Activated CD4-positive, alpha-beta T cell treated with anti-CD3 and anti-CD28 coated beads for 36 hours (primary cell): ENCODE measurements at places on chromosomes 16 and 17. TPM values are rescaled to one million over a fixed set of nuclear protein-coding genes. Genes with fewer than 3 reads are reported as not detected.

- DNase-seq: no peak
- H3K27ac ChIP-seq: no peak overlapping the region
- H3K4me1 ChIP-seq: no peaks in the 10 kb centered on the region
- no peaks in the 10 kb centered on the region for H3K36me3 ChIP-seq
Measured at GRCh38 chr17:46908068-46908737, 14.8 kb upstream of the GOSR2 start.

DNA sequence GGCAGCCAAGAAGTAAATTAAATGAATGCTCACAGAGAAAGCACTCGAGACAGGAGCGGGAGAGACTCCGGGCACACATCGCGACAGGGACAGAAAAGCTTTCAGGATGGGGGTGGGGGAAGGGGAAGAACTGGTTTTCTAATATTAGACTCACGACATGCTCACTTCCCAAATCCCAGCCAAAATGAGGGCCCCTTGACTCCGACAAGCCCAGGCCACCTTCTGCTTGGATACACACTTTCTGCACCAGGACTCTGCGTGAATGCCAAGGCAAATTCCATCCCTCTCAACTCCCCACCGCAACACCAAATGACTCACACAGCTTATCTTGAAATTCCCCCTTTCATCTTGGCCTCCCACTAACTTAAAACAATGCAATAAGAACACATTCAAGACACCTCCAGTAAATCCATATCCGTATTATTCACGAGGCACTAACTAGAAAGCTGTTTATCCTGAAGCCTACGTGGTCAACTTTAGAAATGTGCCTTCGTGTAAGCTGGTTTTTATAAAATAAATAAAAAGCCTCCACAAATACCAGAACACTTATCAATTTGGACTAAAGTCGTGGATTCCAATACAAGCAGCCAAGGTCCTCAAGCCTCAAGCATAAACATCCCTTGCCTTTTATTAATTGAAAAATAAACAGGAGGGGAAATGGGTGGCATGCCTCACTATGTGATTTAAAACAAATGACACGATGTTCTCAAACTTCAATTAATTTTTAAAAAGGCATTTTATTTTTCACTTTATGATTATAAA, 46.1 kb downstream of the NXN start:
- H3K4me1 ChIP-seq: no peaks in the 10 kb centered on the region
- peaks cover 4% of the 10 kb centered on the region for H3K27me3 ChIP-seq
- H3K4me3 ChIP-seq: no peak overlapping the region
- no peaks in the 10 kb centered on the region for H3K36me3 ChIP-seq
- no peak for DNase-seq

CBX2 gene
- 4.2 TPM for total RNA-seq

- H3K27me3 ChIP-seq: no peaks in the 10 kb centered on the region
- peak within 1 kb of the TSS; percentile 98 for H3K27ac ChIP-seq
- peaks cover 37% of the 10 kb centered on the region for H3K4me1 ChIP-seq
Measured at GRCh38 chr17:62064791-62065563, at the start of gene MED13. Gene MED13 (minus strand): TSS chr17:62065278. CDS start chr17:62065205, 73 bp downstream.
